ENCODE measurements at places on chromosomes 2 and 18. TPM values are rescaled to one million over a fixed set of nuclear protein-coding genes. Genes with fewer than 3 reads are reported as not detected.

ARID5A gene
- total RNA-seq: 1.2 TPM

CYBRD1 gene
- 12.3 TPM for total RNA-seq

TMEM198 gene
- total RNA-seq: 14.0 TPM

ALLC gene
- total RNA-seq: not detected

ITGB6 gene
- total RNA-seq: 0.16 TPM

RAX gene
- not detected for total RNA-seq

SOWAHC gene
- 44.0 TPM for total RNA-seq

PKDCC gene
- total RNA-seq: 16.2 TPM

GALNT13 gene
- total RNA-seq: 28.4 TPM

GCKR gene
- total RNA-seq: 0.16 TPM

RAB6C gene
- total RNA-seq: 0.78 TPM

HOXD4 gene
- not detected for total RNA-seq

BUB1 gene
- 7.8 TPM for total RNA-seq

HMSD gene
- 0.16 TPM for total RNA-seq

LAMA1 gene
- total RNA-seq: 15.1 TPM

MERTK gene
- total RNA-seq: 7.2 TPM

SIX3 gene
- total RNA-seq: not detected

CFAP65 gene
- 0.16 TPM for total RNA-seq

EDAR gene
- not detected for total RNA-seq

DYNAP gene
- total RNA-seq: not detected

DSG4 gene
- total RNA-seq: not detected

ASB18 gene
- total RNA-seq: 0.78 TPM

SERPINB2 gene
- total RNA-seq: 0.62 TPM

FAM228A gene
- 3.9 TPM for total RNA-seq

SPC25 gene
- total RNA-seq: 3.4 TPM

LYPD1 gene
- 17.8 TPM for total RNA-seq

COBLL1 gene
- 10.8 TPM for total RNA-seq

ALPP gene
- total RNA-seq: not detected

All from occipital lobe (tissue), 3 donors.